ENCODE measurements at places on chromosomes 2 and 18. TPM values are rescaled to one million over a fixed set of nuclear protein-coding genes. Genes with fewer than 3 reads are reported as not detected.

The EFEMP1 gene
- total RNA-seq: 219 TPM

The RSAD2 gene
- 21.9 TPM for total RNA-seq

The GRHL1 gene
- 6.5 TPM for total RNA-seq

The PAIP2B gene
- total RNA-seq: 7.7 TPM

The HJURP gene
- 1.5 TPM for total RNA-seq

The TMEM198 gene
- 1.4 TPM for total RNA-seq

The MAP4K4 gene
- 68.4 TPM for total RNA-seq

The FBXO11 gene
- total RNA-seq: 75.0 TPM

The GPR39 gene
- 11.2 TPM for total RNA-seq

The DCDC2C gene
- not detected for total RNA-seq

The EVX2 gene
- not detected for total RNA-seq

The HOXD3 gene
- total RNA-seq: 0.47 TPM

The CDKL4 gene
- 1.7 TPM for total RNA-seq

The ANKRD29 gene
- 56.5 TPM for total RNA-seq

The FN1 gene
- 1,248 TPM for total RNA-seq

The ATP6V1C2 gene
- 1.7 TPM for total RNA-seq

The LYPD6B gene
- total RNA-seq: 2.0 TPM

The CMPK2 gene
- 43.3 TPM for total RNA-seq
